NCI-H1092 (cell line): ENCODE measurements at places on chromosomes 7 and 10.

DNA sequence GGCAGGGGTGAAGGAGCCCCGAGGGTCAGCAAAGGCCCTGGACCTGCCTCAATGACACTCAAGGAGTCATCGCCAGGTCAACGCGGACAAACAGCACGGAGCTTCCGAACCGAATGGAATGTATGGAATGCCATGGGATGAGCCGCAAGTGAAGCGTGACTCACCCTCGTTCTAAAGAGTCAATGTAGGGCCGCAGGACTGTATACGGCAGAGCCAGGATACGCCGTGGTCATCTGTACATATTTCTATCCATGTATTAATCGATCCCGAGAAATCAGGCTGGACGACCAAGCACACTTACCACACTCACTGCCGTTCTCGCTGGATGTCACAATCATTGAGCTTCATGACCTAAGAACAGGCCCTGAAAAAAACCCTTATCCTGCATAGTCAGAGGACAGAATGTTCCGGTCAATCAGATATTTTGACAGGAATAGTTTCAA, 4.3 kb downstream of the SNX8 start:
- DNase-seq = no peak

GRCh38 chr7:138556771-138557484, 96.9 kb downstream of the TRIM24 start:
- no peak for DNase-seq

DNA sequence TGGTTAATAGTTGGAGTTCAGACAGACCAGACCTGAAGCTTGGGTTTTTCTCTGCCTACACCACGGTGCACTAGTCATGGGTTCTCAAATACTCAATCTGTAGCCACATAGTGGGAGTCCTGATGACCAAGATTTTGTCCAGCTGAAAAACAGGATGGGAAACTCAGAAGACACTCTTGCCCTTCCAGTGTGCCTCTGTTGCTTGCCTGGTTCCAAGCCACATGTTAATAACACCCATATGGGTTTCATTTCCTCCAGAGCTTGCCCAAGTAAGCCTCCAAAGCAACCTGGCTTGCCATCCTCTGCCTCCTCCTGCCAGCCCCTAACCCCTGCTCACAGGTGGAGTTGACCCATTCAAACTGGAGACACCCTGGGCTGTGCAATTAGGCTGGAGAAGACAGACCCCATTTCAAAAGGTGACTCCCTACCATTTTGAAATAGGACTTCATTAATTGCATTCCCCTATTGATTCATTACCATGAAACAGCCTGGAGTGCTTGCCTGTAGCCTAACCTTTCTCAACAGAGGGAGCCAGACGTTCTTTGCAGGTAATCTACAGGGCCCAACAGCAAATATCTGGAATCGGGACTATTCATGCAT, 108.0 kb upstream of the HABP2 start:
- no peak for DNase-seq

GRCh38 chr7:130232209-130232608, 24.5 kb downstream of the SSMEM1 start:
- no peak for DNase-seq

DNA sequence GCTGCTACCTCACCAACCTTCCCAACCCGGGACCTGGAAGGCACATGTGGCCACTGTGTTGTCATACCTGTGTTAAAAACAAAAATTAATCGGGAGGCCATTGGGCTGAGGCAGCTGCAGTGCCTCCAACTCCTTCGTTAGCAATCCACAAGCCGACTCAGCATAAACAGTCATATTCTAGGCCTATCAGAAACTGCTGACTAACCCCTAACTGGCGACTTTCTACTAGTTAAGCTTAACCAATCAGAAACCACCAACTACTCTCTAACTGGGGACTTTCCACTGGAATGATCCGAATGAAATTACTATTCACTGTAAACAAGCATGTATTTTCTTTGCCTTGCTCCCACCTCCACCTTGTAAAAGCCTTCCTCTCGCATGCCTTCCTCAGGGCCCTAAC, 14.1 kb upstream of the TMEM72 start:
- no peak for DNase-seq

- DNase-seq = no peak
Observed at GRCh38 chr7:12323415-12323814, 80.2 kb downstream of the VWDE start.
